ENCODE measurements at places on chromosomes 3 and 15.

GRCh38 chr3:47661121-47661752 is 82.6 kb upstream of the CSPG5 start:
- peak; percentile 38 for DNase-seq

- DNase-seq, result no peak
Observed at GRCh38 chr3:169286214-169286613, 377.3 kb downstream of the MECOM start.

GRCh38 chr3:51706788-51707731 is at the start of gene GRM2:
TSS of gene GRM2 (plus strand) at chr3:51707068. CDS start at chr3:51708984, 1,916 bp downstream.
- no peak for DNase-seq

DNA sequence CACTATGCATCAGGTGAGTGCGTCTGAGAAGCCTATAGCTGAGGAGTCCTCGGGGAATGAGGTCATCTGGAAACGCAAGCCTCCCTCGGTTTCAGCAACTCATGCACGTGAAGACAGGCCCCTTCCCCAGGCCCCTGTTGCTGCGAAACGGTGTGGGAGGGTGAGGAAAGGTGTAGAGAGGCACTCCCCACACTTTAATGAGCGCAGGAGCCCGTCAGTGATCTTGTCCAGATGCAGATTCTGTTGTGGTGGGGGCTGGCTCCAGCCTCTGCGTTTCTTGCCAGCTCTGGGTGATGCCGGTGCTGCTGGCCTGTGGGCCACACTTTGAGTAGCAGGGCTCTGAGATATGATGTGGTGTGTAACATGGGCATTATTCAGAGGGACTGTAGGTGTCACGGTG is 38.6 kb upstream of the LACTB start:
- DNase-seq, result no peak

- DNase-seq, result peak; percentile 72
Observed at GRCh38 chr15:71195242-71195641, 80.0 kb downstream of the THSD4 start.

Data from A549 (cell line).